ENCODE measurements at places on chromosomes 13 and 19.

DNA sequence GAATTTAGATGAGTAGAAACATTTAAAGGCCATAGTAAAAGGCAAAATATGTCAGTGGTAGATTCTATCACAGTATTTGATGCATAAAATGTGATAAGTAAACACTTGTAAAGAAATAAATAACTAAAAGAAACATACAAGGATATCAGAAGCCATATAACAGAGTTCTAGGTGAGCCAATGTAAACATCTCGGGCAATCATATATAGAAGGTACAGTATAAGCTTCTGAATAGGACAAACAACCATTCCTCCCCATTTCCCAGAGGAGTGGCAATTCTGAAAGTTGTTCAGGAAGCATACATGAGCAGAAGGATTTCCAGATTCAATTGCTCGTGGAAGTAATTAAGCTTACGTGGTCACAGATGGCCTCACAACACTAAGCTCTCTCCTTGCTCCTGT lies 267.3 kb downstream of the LHFPL6 start:
- no peak for DNase-seq

DNA sequence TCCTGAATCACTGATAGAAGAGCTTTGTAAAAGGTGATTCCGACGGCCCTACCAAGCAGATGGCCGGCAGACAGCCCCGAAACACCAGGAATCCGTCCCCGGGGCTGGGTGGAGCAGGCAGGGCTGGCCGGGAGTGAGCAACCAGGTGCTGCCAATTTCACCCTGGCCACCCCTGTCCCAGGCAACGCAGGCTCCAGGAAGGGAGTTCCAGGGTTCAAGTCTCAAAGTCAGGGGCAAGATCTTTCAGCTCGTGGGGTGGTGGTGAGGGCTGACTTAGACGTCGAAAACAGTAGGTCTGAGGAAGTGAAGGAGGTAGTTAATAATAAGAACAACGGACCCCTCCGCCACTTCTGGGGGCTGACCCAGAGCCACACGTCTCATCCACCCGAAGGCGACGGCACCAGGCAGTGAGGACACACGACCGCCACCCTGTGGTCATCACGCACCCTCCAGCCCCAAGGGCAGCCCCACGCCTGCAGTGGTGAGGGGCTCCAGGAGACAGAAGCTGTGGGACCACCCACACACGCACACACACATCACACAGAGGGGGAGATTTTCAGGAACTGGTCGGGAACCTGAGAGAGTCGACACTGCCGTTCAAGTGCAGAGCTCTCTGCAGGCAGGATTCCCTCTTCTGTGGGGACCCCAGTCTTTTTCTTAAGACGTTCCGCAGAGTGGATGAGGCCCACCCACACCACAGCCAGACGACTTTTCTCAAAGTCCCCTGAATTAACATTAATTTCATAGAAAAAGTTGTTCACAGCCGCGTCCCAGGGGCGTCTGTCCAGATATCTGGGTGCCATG lies 67.2 kb downstream of the SPACA7 start:
- DNase-seq, result no peak

DNA sequence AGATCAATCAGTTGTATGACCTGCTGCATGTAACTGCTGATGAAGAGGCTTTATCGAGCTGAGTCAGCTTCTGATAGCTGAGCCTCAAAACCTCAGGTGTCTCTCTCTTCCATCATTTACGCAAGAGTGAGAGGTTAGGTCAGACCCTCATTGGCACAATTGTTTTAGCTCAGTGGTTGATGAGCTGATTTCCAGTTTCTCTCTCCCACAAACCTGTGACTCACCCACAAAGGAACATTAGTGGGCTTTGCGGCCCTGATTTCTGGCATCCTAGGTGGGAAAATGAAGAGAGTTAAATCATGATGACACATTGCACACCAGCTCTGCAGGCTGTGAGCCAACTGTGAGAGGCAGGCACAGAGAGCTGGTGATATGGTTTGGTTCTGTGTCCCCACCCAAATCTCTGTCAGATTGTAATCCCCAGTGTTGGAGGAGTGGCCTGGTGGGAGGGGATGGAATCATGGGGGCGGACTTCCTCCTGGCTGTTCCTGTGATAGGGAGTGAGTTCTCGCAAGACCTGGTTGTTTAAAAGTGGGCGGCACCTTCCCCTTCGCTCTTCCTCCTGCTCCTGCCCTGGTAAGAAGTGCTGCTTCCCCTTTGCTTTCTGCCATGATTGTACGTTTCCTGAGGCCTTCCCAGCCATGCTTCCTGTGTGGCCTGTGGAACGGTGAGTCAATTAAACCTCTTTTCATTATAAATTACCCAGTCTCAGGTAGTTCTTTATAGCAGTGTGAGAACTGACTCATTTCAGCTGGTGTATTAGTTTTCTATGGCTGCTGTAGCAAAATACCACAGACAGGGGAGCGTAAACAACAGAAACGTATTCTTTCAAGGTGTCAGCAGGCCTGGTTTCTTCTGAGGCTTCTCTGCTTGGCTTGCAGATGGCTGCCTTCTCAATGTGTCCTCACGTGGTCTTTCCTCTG lies 33.5 kb upstream of the TMTC4 start:
- no peak for DNase-seq

DNA sequence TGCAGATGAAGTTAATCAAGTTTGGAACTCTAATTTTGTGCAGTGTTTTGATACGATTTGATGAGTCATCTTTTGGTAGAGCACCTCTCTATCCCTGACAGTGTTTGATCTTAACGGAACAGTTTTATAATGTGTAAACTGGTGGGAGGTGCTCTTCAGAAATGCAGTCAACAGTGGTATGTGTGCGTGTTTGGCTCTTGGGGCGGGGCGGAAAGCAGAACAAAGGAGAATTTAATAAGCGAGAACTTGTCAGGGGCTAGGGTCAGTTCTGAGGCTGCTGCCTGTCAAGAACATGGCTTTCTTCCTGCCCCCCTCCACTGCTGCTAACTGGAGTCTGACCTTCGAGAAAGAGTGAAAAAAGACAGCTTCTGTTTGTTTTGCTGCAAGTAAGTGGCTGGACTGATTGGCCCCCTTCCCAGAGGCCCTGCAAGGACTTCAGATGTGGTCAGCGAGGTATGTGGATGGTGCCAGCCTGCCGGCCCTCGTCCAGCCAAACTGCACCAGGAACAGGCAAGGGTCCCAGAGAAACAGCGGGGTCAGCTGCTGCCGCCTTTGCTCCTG lies 40.8 kb downstream of the BBC3 start:
- DNase-seq, result no peak

- no peak for DNase-seq
Measured at GRCh38 chr13:45242070-45242469, 41.2 kb upstream of the KCTD4 start.
